ENCODE measurements at places on chromosomes 7 and 10. TPM values are rescaled to one million over a fixed set of nuclear protein-coding genes. Genes with fewer than 3 reads are reported as not detected.

GRCh38 chr7:37113661-37114355 is 334.9 kb downstream of the ELMO1 start:
- no peak for DNase-seq
- peaks cover 44% of the 10 kb centered on the region for H3K4me1 ChIP-seq
- peak overlapping the region; percentile 61 for H3K27ac ChIP-seq
- no peak overlapping the region for H3K4me3 ChIP-seq

DNA sequence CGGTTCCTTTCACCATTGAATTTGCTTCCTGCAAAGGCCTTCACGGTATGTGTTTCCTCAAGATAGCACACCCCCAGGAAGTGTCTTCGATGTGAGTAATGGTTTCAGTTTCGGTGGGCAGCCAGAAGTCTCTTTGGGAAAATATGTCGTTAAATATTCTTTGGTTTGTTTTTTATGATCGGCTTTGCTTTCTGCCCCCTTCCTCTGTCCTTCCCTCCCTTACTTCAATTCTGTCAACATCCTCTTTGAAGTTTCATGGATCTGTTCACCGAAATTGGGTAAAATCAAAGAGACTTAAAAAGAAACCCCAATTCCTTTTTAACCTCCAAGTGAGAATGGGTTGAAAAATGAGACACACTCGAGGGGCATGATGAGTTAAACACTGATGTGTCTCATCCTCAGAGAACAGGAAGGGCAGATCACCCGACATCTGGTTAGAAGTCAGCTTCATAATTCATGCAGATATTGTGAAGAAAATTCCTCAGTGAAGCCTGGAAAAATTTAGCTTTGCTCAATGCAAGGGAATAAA is 170.8 kb upstream of the HABP2 start:
- no peaks in the 10 kb centered on the region for H3K36me3 ChIP-seq
- peak overlapping the region; percentile 88 for H3K4me3 ChIP-seq
- peaks cover 13% of the 10 kb centered on the region for H3K27me3 ChIP-seq
- peak; percentile 70 for DNase-seq
- peak overlapping the region; percentile 79 for H3K27ac ChIP-seq
- H3K4me1 ChIP-seq: peaks cover 22% of the 10 kb centered on the region

- no peaks in the 10 kb centered on the region for H3K36me3 ChIP-seq
- peak overlapping the region; percentile 59 for H3K4me3 ChIP-seq
- H3K4me1 ChIP-seq: peaks cover 78% of the 10 kb centered on the region
- peak overlapping the region; percentile 75 for H3K27ac ChIP-seq
Observed at GRCh38 chr10:80471001-80471400, 16.9 kb downstream of the TSPAN14 start.

GRCh38 chr10:113411456-113411855 is 141.4 kb upstream of the HABP2 start:
- peaks cover 17% of the 10 kb centered on the region for H3K27me3 ChIP-seq
- H3K4me3 ChIP-seq: no peak overlapping the region
- H3K36me3 ChIP-seq: no peaks in the 10 kb centered on the region
- no peak for DNase-seq
- no peak overlapping the region for H3K27ac ChIP-seq
- no peaks in the 10 kb centered on the region for H3K4me1 ChIP-seq

GRCh38 chr7:50634378-50634777 is 69.2 kb upstream of the DDC start:
- no peak overlapping the region for H3K4me3 ChIP-seq
- DNase-seq: no peak
- peaks cover 8% of the 10 kb centered on the region for H3K4me1 ChIP-seq
- no peak overlapping the region for H3K27ac ChIP-seq
- H3K36me3 ChIP-seq: peaks cover 5% of the 10 kb centered on the region

DNA sequence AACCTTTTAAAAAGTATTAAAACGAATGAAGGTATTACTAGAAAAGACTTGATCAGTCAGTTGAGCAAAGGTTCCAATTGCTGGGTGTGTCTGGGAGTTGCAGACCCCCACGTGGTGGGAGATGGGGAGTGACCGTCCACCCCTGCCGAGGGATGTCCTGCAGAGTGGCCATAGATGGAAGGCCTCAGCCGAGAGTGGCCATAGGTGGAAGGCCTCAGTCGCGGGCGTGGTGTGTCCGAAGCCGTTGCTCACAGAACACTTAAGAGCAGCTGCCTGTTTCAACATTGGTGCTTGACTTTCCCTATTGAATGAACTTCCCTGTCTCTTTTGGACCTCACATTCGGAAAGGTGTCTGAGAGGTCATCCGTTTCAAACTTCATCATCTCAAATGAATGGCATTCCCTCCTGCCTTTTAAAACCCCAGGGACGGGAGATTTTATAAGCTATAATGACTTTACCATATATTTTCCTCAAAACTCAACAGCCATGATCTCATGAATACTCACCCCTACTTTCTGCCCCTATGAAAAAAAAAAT is 69.4 kb downstream of the CAMK1D start:
- H3K4me3 ChIP-seq: no peak overlapping the region
- no peaks in the 10 kb centered on the region for H3K27me3 ChIP-seq
- no peak for DNase-seq
- H3K27ac ChIP-seq: peak overlapping the region; percentile 33

DNA sequence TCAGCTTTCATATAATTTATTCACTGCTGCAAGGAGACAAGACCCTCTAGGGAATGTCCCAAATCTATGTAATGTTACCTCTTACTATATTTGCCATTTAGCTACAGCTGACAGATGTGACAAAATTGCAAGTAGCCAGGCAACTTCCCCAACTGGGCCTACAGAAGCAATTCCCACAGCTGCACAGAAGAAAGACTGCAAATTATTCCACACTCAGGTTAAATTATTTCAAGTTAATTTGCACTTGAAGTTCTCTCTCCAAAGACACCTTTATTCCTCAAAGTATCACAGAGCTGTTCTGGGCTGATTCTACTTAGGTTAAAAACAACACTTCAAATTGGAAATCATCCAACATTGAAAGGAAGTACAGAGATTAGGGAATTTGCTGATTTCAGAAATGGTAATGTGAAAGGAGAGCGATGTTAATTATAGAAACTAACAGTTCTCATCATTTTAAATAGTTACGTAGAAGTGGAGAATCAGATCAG is 133.6 kb downstream of the THSD7A start:
- H3K4me3 ChIP-seq: no peak overlapping the region
- H3K27me3 ChIP-seq: no peaks in the 10 kb centered on the region
- H3K4me1 ChIP-seq: no peaks in the 10 kb centered on the region
- no peaks in the 10 kb centered on the region for H3K36me3 ChIP-seq

C10orf71 gene
- total RNA-seq: not detected

DNA sequence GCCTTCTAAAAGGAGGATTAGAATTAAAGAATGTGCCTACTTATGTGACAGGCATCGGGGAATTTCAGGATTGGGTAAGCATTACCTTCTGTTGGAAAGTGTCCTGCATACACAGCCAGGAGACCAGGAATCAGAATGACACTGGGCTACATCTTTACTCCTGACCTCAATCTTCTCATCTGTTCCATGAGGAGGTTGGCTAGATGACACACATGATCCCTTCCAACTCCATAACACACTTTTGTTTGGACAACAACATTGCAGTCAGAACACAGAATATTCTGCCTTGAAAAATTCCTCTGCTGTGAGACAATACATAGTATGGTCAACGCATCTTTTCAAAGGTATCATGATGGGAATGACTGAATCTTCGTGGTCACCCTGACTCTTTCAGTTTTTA is 1281.2 kb upstream of the SORCS1 start:
- H3K27ac ChIP-seq: no peak overlapping the region
- H3K36me3 ChIP-seq: peaks cover 5% of the 10 kb centered on the region
- H3K4me1 ChIP-seq: no peaks in the 10 kb centered on the region
- H3K27me3 ChIP-seq: no peaks in the 10 kb centered on the region
- no peak for DNase-seq

DNA sequence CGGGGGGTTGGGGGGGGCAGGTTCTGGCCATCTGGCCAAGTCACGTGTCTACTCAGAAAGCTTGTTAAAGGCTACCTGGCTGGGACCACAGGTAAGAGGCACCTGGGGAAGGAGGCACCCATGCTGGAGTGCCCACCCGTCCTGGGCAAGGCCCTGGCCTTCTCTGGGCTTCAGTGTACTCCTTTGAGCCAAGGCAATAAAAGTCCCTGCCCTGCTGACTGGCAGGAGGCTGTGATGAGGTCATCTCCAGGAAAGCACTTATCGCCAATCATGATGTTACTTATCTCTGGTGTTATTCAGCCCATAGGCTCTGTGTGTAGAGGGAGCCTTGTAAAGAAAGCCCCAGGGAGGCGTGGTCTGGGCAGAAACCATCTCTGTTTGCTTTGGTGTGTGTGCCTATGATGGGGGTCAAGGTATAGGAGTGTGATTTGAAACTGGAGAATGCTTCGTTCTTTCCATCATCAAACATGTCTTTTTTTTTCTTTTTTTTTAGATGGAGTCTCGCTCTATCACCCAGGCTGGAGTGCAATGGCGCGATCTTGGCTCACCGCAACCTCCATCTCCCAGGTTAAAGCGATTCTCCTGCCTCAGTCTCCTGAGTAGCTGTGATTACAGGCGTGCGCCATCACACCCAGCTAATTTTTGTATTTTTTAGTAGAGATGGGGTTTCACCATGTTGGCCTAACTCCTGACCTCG is 2.5 kb upstream of the CLDN4 start:
- H3K4me3 ChIP-seq: no peak overlapping the region
- H3K27me3 ChIP-seq: peaks cover 31% of the 10 kb centered on the region
- H3K27ac ChIP-seq: no peak overlapping the region
- peaks cover 18% of the 10 kb centered on the region for H3K4me1 ChIP-seq

GIMAP5 gene
- 136 TPM for total RNA-seq

CARD11 gene
- 80.8 TPM for total RNA-seq

GRCh38 chr10:66572700-66573099 is 353.1 kb upstream of the LRRTM3 start:
- no peaks in the 10 kb centered on the region for H3K36me3 ChIP-seq
- H3K27me3 ChIP-seq: no peaks in the 10 kb centered on the region
- H3K27ac ChIP-seq: no peak overlapping the region
- no peaks in the 10 kb centered on the region for H3K4me1 ChIP-seq

DNA sequence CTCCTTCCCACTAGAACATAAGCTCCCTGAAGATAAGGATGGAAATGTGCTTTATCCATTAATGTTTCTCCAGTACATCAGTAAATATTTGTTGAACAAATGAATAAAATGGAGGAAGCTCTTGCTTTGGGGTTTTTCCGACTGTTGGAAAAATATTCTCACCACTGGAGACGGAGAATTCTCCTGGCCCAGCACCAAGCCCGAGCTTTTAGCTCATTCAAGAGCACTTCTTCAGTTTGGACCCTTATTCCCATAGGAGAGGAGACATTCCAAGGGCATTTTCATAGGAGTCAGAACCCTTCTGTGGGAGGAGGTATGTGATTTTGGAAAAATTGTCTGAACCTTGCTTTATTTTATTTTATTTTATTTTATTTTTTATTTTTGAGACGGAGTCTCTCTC is 21.0 kb downstream of the SUFU start:
- no peak overlapping the region for H3K27ac ChIP-seq
- H3K36me3 ChIP-seq: no peaks in the 10 kb centered on the region
- no peaks in the 10 kb centered on the region for H3K4me1 ChIP-seq
- no peak overlapping the region for H3K4me3 ChIP-seq

PPP1R3A gene
- total RNA-seq: not detected

GRCh38 chr7:116797612-116798011 is 64.8 kb upstream of the CAPZA2 start:
- H3K27me3 ChIP-seq: peaks cover 19% of the 10 kb centered on the region
- H3K4me3 ChIP-seq: no peak overlapping the region

BLVRA gene
- 34.6 TPM for total RNA-seq

DNA sequence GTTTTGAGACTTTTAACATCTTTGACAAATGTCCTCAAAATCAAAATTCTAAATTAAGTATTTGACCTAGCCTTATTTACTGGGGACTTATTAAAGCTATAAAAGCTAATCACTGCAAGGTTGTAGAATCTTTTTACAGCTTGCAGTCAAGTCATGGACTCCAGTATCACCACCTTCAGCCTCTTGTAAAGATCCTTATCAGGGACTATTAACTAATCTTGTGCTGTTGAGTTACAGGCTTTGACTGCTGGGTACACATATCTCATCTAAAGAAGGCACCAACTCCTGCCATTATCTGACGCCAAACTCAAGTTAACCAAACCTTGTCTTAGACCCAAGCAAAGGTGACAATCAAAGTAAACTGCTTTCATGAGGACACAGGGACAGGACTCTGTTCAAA is 621.0 kb upstream of the IGFBP3 start:
- H3K4me1 ChIP-seq: no peaks in the 10 kb centered on the region
- no peak overlapping the region for H3K4me3 ChIP-seq
- H3K27me3 ChIP-seq: no peaks in the 10 kb centered on the region
- DNase-seq: no peak

DNA sequence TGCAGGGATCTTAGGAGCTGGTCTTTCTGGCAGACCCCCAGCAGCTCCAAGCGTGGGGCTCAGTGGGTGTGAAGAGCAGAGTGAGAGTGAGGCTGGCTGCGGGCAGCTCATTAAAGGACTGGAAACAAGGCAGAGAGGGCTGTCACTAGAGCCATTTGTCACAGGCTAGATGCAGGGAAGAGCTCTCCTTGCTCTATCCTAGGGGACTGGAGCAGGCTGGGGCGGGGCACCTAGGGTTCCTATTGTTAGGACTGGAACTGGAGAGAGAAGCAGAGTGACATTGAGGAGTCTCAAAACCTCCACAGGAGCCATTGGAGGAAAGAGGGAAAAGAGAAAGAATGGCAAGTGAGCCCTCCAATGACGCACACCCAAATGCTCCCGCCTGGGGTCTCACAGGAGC is 772 bp upstream of the DDC start:
- no peaks in the 10 kb centered on the region for H3K4me1 ChIP-seq
- no peaks in the 10 kb centered on the region for H3K36me3 ChIP-seq
- no peak overlapping the region for H3K4me3 ChIP-seq
- no peak overlapping the region for H3K27ac ChIP-seq
- peaks cover 5% of the 10 kb centered on the region for H3K27me3 ChIP-seq
- no peak for DNase-seq

DNA sequence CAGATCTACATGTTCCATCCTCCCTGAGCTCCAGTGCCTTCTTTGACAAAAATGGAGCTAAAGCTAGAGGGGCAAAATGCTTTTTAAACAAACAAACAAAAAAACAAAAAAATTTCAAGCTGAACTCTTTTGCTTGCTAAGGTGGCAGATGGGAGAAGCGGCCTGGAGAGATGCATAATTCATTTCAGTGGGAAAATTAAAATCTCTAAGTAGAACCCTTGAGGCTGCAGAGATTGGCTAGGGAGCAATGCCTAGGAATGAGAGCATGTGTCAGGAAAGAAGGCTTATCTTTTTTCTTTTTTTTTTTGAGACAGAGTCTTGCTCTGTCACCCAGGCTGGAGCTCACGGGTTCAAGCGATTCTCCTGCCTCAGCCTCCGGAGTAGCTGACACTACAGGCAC is 46.4 kb upstream of the SAMD8 start:
- H3K4me3 ChIP-seq: no peak overlapping the region
- H3K27ac ChIP-seq: no peak overlapping the region
- H3K27me3 ChIP-seq: no peaks in the 10 kb centered on the region
